Activated CD4-positive, alpha-beta T cell treated with anti-CD3 and anti-CD28 coated beads, Interleukin-2, amount 50 U/mL, for 4 hours (primary cell): ENCODE measurements at places on chromosomes 11 and 22.

- peak; percentile 22 for DNase-seq
These were observed 310 bp downstream of the TCF20 start for GRCh38 chr22:42270176-42270509.

DNA sequence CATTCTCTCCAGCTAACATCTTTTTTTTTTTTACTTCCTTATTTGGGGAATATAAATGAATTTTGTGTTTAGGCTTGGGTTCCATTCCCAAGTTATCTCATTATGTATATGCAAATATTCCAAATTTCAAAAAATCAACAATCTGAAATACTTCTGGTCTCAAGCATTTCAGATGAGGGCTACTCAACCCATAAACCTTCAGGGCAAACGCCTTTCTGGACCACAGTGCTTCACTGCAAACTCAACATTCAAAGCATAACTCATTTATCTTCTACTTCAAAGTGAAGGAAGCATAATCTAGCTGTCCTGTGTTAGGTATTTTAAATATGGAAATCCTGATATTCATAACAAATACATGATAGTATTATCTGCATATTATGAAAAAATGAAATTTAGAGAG lies 161.7 kb upstream of the PGR start:
- DNase-seq: no peak

- no peak for DNase-seq
These were observed 294.5 kb downstream of the BRD1 start for GRCh38 chr22:49532869-49533802.

- no peak for DNase-seq
These were observed 328.2 kb downstream of the FAM181B start for GRCh38 chr11:82405421-82405820.

DNA sequence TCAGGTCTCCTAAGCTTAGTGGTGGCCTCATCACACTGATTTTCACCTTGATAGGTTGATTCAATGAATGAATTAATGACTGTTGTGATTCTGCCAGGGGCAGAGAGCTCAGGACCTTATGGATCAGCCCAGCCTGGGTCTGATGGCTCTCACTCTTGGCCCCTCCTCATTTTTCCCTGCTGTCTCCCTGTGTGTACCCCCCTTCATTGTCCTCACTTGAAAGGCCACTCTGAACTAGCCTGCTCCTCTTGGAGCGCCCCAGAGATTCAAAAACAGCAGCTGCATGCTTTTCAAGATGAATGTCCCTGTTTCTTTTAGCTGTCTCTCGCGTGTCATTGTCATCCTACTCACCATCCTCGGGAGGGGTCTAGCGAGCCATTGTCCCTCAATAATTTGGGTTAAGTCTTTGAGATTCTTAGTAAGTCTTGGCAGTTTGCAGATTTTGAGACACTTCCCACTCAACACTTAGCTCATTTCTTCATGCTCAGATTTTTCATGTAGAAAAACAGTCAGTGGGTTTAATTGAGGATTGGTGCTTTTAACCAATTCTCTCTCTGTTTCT lies 42.5 kb upstream of the MICAL2 start:
- DNase-seq: no peak

GRCh38 chr11:35563484-35564244 lies 38.2 kb upstream of the PAMR1 start:
- DNase-seq: no peak

- no peak for DNase-seq
These were observed 55.0 kb upstream of the EMID1 start for GRCh38 chr22:29150701-29151100.

DNA sequence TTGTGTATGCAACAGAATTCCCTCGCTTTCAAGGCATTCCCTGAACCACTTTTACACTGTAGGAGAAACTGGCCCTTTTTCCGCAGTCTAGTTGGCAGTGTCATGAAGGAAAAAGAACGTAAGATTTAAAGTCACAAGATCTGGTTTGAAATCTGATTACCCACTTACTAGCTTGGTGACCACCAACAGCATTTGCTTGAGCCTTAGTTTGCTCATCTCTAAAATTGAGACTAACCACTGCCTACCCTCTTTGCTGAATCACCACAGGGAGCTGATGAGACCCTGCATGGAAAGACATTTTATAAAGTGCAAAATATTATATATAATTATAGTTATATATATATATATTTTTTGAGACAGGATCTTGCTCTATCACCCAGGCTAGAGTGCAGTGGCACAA lies 39.4 kb downstream of the SYTL2 start:
- DNase-seq: no peak

- no peak for DNase-seq
These were observed 23.4 kb downstream of the CBX7 start for GRCh38 chr22:39129081-39129480.

DNA sequence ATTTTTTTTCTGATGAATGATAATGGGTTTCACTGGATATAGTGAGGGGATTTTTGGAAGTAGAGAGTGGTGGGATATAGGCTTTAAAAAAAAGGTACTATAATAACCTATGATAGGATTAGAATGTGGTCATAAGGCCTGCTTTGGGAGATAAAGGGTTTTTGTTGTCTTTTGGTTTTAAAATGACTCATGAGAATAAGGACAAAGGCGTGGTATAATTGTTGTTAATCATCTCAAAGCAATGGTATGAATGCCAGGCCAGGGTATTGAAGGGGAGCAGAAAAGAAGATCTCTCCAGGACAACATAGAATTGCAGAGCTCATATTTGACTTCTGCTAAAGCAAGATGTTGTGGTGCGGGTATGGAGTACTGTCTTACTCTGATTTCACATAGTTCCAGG lies 579.4 kb downstream of the JRKL start:
- no peak for DNase-seq

DNA sequence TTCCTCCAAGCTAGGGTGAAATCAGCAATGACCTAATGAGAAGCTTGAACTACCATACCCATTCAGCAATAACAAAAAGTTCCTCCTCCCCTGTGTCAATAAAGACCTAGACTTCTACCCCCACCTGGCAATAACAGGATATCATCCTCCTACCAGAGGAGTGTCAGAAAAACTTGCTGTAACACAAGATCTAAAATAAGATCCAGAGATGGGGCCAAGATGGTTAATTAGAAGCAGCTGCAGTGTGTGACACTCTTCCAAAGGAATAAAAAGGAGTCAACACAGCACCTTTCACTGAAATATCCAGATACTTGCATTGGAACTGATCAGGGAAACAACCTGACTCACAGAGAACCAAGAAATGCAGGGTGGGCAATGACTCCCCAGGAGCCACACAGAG lies 84.4 kb upstream of the ARHGAP42 start:
- DNase-seq: no peak

DNA sequence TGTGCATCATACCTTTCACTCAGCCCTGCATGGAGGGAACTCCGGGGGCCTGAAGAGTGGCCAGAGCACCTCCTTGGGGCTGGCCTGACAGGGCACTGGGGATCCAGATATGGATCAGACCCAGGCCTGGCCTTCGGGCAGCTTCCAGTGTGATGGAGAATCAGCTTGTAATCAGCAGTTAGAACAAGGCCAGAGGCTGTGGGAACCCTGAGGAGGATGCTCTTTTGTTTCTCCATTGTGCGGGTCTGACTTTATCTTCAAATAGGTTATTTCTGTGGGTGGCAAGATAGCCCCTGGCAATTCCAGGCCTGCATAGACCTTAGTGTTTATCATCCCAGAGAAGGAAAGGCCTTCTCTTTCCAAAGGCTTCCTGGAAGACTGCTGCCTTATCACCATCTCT lies 12.3 kb downstream of the DGAT2 start:
- DNase-seq: no peak

DNA sequence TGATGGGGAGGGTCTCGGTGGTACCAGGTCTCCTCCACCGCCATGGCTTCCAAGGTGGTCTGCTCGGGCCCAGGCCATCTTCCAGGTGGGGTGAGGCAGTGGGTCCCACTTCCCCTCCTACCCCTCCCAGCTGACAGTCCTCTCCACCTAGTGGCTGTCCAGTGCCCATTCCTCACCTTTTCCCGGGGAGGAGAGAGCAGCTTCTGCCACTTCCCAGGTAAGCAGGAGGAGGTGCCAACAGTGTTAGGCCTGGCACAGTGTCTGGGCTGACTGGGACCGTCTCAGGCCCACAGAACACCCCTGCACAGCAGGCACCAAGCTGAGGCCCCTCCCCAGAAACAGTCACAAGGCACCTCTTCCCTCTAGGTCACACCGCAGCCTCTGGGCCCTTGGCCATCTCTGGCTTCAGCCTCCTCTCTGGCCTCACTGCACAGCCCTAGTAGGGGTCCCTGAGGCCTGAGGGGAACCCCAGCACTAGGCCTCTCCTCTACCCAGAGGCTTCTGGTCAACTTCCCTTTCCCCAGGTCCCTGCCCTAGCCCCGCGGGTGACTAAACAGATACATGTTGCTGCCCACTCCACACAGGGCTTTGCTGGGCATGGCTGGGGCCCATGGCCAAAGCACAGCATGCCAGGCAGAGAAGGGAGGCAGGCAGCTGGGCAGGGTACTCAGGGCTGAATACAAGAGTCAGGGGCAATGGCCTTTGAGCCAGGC lies 2.3 kb upstream of the ANKRD13D start:
- DNase-seq: no peak

GRCh38 chr11:18463439-18463838 lies 7.8 kb downstream of the LDHAL6A start:
- no peak for DNase-seq

DNA sequence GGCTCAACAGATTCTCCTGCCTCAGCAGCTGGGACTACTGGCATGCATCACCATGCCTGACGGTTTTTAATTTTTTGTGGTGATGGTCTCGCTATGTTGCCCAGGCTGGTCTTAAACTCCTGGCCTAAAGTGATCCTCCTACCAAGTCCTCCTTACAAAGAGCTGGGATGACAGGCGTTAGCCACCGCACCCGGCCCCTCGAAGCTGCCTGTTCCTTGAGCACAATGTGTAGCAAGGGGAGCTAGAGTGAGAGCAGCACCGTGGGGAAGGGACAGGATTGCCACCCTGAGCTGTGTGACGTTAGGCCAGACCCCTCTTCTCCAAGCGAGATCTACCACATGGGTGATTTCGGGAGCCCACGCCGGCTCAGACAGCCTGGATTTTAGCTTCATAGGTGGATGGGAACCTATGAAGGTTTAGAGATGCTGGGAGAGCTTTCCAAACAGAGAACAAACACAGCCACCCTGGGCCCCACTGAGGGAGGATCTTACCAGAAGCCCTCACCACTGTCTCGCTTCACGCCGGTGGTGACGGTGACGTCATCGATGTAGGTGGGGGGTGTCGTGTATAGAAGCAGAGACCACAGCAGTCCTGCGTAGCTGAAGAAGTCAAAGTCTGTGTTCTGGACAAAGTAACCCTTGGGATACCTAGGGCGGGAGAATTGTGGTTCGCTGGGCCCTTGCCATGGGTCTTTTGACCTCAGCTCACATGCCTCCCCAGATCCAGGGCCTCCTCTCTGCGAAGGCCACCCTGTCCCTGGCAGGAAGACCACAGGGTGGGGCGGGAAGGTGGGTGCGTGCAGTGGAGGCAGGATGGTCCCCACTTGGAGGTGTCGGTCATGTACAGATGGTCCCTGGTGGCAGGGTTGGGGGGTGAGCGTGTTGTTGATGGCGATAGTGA lies 23.1 kb downstream of the RGL4 start:
- no peak for DNase-seq

DNA sequence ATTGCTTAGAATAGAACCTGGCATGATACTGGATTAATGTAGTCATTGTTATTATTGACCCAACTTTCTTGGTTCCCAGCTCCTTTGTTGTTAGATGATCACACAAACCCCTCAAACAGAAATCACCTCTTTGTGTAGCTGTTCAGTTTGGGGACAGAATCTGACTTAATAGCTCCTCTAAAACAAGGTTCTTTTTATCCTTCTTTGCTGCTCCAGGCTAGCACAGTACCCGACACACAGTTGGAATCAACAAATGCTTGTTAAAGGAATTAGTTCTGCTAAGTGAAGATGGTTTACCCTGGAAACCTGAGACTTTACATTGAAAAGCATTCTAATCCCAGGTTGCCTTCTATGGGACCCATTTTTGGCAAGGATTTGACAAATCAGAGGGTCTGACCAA lies 43.9 kb downstream of the GAB2 start:
- no peak for DNase-seq

GRCh38 chr11:63274776-63275175 lies 31.4 kb upstream of the SLC22A25 start:
- no peak for DNase-seq

GRCh38 chr22:35727436-35727835 lies 9.8 kb downstream of the APOL5 start:
- no peak for DNase-seq

GRCh38 chr11:61331651-61332050 lies 1.3 kb downstream of the DDB1 start:
- no peak for DNase-seq

DNA sequence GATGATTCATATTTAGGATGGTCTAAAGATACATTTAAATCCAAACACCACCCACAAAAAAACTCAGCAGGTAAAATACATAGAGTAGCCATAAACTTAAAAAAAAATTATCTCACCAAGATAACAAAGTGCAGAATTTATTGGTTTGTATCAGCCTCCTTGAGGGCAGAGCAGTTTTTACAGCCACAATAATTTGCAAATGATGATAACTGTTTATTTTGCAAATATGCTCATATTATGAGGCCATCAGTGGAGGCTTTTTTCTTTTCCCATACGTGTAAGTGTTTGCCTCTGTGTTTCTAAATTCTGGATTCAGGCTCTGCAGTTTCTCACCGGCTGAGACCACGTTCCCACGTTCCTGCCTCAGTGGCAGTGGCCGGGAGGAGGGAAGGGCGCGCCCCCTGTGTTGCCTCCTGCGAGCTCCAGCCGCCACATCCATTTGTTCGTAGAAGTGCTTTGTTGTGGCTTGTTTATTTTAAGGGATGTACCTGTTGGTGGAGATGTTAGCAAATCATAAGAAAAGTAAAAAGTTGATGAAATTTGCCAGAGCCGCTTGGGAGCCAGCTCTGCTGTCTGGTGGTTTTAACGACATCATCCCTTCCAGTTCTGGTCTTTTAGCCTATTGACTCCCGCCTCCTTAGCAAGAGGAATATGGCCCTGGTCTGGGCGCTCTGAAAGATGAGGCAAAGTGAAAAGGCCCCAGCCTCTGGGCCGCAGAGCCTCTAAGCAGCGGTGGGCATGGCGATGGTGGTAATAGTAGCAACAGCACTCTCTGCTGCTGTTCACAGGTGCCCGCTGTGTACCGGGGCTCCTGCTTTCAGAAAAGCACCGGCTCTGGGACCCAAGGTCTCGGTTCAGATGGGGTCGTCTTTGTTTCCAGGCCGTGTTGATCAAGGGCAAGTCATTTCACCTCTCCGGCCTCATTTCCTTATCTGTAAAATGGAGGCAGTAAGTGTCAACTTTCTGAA lies 66.7 kb upstream of the PPARA start:
- DNase-seq: no peak

GRCh38 chr11:16287630-16288280 lies 68.6 kb downstream of the SOX6 start:
- no peak for DNase-seq
